ENCODE measurements at places on chromosomes 2 and 18.

DNA sequence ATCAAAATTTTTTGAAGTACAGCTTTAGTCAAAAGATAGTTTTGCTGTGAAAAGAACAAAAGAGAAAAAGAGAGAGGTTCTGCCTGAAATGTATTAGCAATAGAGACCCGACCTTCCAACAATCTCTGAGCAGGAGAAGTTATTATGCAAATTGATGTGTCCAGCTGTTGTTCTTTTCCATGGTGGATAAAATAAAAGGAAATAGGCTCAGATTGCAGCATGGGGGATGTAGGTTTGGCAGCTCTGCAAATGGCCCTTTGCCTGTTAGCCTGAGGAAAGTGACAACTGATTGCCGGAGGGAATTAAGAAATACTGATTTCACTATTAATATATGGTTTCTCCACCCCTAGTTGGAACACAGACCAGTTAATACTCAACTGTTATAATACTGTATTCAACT is 1283.2 kb upstream of the NXPH2 start:
- DNase-seq: no peak

GRCh38 chr2:144776766-144777165 is 256.8 kb upstream of the ZEB2 start:
- DNase-seq: no peak

DNA sequence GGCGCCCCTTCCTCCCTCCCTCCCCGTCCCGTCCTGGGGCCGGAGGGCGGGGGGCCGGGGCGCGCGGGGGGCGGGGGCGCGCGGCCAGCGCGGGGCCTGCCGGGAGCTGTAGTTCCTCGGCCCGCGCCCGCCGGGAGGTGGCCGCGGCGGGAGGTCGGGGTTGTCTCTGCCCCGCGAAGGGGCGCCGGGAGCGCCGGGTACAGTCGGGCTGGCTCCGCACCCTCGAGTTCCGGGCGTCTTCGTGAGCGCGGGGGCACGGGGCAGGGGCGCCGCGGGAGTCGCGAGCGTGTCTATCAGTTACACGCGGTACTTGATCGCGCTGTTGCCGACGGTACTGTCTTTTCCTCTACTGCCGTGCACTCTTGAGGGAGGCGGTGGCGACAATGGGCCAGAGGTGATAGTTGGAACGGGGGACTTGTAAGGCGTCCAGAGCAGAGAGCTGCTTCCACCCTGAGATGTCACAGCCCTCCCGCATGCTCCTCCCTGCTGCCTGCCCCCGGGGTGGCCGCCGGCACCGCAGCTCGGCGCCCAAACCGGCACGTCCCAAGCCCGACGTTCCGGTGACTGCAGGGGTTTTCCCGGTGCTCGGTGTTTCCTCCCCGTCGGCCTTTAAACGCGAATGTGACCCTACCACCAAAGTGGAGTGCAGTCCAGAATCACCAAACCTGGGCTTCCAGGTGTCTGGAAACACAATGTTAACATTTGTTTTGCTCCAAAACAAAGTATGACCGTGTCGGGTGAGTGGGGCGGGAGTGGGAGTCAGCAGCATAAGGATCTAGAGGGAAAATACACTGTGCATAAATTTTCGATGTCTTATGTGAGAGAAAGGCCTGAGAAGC is at the start of gene PRKD3:
Gene PRKD3 (minus strand): TSS at position 48 of the 839 bp plus-strand sequence. CDS start 8,309 bp downstream, outside the sequence.
- DNase-seq: no peak

GRCh38 chr2:98296440-98296839 is 49.8 kb upstream of the CNGA3 start:
- DNase-seq: no peak

DNA sequence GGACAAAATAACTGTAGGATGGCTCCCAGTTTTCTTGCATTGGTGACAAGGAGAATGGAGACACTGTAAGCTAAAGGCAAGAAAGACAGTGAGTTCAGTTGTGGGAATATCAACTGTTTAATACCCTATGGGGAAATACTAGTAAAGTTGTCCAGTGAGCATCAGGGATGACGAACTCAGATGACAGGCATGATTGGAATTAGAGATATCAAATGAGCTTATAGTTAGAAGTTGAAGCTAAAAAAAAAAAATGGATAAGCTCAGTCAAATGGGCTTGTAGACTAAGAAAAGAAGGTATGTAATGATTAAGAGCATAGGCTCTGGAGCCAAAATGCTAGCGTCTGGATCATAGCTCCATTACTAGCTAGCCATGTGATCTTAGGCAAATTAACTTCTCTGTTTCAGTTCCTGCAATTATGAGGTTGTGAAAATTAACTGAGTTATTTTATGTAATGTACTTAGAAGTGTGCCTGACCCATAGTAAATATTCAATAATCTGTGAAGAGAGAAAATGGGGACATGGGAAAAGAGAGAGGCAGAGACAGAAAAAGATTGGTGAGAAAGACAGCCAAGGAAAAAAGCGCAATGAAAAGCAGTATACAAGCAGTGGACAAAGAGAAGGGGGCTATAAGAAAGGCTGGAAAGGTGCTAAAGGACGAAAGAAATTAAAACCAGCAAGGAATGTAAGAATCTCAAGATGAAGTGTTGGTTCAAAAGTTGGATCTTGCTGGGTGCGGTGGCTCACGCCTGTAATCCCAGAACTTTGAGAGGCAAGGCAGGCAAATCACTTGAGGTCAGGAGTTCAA is 95.7 kb upstream of the SLC39A10 start:
- no peak for DNase-seq

GRCh38 chr2:119339562-119339923 is 27.1 kb downstream of the C2orf76 start:
- no peak for DNase-seq

GRCh38 chr2:111626865-111627163 is 257.2 kb downstream of the ANAPC1 start:
- DNase-seq: no peak

DNA sequence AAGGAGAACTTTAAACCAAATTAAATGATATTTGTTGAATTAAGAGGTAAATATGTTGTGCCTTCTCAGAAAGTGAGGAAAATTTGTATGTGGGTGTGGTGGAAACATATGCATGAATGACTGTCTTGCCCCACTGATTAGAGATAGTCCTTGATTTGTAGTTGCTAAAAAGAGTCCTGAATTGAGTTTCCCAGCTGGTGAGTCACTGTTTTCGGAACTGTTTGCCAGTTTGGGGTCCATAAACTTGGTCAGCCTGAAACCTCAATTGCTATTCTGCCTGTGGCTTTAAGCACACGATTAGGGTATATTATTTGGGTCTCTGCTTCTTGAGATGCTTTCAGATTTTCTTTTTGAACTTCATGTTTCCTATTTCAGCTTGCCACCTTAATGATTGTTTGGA is 53.3 kb downstream of the PIKFYVE start:
- DNase-seq: no peak

DNA sequence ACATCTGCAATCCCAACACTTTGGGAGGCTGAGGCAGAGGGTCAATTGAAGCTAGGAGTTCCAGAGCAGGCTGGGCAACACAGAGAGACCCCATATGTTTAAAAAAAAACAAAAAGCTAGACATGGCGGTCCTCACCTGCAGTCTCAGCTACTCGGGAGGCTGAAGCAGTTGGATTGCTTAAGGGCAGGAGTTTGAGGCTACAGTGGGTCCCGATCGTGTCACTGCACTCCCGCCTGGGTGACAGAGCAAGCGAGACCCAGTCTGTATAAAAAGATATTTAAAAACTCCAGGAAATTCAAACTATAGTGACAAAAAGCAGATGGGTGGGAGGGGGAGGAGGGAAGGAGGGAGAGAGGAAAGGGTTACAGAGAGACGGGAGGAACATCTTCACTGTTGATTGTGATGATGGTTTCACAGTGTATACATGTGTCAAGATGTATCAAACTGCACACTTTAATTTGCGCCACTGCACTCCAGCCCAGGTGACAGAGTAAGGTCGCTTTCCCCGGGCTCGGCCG is 942 bp upstream of the ZNF236 start:
- no peak for DNase-seq

DNA sequence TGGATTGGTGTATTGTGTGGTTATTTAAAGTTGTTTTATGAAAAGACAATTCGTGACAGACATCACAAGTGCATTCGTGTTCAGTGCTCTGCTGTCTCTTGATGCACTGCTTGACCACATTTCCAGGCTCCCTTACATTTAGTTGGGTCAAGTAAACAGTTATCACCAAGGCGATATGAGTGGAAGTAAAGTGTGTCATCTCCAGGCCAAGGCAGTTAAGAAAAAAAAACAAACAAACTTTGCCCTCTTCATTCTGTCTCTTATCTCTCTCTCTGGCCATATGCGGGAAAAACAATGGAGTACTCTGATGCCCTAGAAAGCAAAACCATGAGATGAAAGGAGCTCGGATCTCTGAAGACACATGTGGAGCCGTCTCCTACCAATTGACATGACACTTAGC is 131.1 kb downstream of the DSEL start:
- no peak for DNase-seq

DNA sequence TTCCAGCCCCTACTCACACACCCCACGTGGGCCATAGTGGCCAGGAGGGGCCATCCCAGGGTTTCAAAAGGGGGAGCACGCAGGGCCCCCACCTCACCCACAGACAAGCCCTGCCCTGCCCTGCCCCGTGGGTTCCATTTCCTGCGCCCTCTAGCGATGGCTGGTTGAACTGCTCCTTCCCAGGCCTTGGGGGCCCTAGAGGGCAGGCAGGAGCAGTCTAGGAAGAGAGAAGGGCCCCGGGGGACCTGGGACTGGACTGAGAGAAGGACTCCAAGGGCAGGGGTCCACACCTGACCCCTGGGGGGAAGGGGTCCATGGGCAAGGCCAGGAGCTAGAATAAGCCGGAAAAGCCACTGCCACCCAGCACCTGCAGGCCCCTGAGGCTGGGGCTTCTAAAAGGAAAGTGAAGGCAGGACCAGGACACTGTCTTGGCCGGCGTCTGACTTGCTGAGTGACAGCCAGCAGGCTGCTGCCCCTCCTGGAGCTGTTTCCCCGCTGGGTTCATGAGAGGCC is 10.1 kb downstream of the CYP26B1 start:
- peak; percentile 48 for DNase-seq

DNA sequence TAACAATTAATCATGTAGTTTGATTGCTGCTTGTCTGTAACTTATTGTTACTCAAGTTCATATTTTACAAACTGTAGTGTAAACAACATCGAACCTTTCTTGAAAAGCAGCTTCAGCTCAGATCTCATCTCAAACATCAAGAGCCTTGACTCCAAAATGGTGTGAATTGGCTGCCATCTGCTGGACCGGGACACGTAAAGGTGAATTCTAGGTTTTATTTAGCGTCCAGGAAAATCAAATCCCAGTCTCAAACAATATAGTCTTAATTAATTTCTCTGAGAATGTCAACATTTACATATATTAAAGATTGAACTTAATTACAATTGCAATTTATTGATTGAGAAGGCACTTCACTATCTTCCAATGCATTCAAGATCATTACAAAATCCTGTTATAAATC is 453.0 kb downstream of the GALR1 start:
- peak; percentile 28 for DNase-seq

DNA sequence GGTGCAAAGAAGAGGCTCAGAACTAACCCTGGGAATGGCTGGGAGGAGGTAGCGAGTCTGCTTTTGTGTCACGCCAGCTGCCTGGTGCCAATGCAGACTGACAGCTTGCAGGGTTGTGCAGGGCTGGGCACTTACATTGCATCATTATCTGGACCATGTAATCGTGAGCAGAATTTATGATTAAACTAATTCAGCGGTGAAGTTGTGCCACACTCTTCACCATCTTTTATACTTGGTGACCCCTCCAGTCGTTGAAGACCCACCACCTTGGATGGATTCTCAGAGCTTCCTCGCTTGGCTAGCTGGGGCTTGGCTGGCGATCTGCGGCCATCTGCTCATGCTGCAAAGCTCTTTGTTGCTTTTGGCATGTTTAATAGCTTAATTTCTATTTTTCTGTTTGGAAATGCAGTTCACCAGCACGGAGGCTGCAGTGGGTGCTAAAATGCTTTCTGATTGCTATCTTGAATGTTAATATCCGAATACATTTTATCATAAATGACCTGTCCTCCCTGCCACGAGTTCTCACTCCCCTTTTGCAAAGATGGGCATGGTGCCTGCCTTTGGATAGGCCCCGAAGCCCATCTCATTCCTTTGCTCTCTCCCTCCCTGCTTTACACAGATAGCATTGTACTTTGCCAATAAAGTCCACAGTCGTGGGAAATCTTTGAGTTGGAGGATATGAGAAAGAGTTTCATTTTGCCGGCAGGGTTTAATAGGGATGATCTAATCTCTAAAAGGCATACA is 188.2 kb downstream of the PRKCE start:
- DNase-seq: no peak

- DNase-seq: no peak
Observed at GRCh38 chr2:233228376-233228775, 23.1 kb upstream of the ATG16L1 start.

Data from BE2C (cell line).